ENCODE measurements at places on chromosomes 3 and 15.

GRCh38 chr3:59237121-59237520, 187.3 kb upstream of the CFAP20DC start:
- no peaks in the 10 kb centered on the region for H3K27me3 ChIP-seq
- DNase-seq = no peak
- no peak overlapping the region for H3K27ac ChIP-seq
- H3K4me3 ChIP-seq = no peak overlapping the region

GRCh38 chr15:77568973-77569728, 63.6 kb downstream of the LINGO1 start:
- H3K36me3 ChIP-seq = no peaks in the 10 kb centered on the region
- H3K27ac ChIP-seq = peak overlapping the region; percentile 48
- H3K4me3 ChIP-seq = peak overlapping the region; percentile 73
- peaks cover 53% of the 10 kb centered on the region for H3K4me1 ChIP-seq
- H3K27me3 ChIP-seq = peaks cover 3% of the 10 kb centered on the region
- no peak for DNase-seq

DNA sequence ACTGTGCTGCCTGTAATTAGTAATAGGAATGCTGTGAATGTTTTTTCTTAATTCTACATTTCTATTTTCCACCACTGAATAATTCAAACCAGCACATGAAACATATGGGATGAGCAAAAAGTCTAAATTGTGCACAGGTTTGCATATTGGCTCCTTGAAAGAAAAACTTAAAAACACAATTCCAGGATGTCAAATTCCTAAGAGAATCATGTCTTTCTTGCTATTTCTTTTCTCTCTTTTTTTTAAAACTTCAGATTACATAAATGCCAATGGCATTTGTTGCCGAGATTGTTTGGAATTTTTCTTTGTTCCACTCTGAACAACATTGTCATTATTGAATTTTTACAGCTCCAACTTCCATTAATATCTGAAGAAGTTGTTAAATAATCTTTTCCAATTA, 60.8 kb downstream of the VGLL3 start:
- no peaks in the 10 kb centered on the region for H3K27me3 ChIP-seq
- no peak overlapping the region for H3K4me3 ChIP-seq
- DNase-seq = no peak
- H3K4me1 ChIP-seq = no peaks in the 10 kb centered on the region
- H3K27ac ChIP-seq = no peak overlapping the region

DNA sequence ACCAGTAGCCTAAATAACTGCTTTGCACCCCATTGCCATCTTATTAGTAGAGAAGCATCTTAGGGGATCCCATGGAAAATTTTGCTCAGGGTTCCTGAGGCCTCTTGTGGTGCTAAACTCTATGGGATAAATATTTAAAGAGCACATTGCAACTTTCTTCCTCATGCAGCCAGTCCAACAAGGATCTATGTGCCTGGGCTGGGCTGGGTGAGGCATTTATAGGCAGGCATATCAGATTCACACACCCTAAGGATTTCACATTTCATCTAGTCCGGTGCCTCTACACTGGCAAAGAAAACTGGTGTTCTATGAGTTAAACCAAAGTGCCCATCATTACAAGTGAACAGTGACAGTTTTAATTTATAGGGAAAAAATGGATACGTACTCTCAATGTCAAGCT, 512.3 kb downstream of the EDEM1 start:
- H3K4me1 ChIP-seq = no peaks in the 10 kb centered on the region
- no peaks in the 10 kb centered on the region for H3K27me3 ChIP-seq
- DNase-seq = no peak
- no peak overlapping the region for H3K4me3 ChIP-seq

GRCh38 chr3:172965256-172965655, 175.8 kb downstream of the SPATA16 start:
- no peaks in the 10 kb centered on the region for H3K27me3 ChIP-seq
- H3K36me3 ChIP-seq = no peaks in the 10 kb centered on the region
- H3K27ac ChIP-seq = no peak overlapping the region
- DNase-seq = no peak
- H3K4me3 ChIP-seq = no peak overlapping the region

GRCh38 chr3:107813026-107813425, 277.8 kb downstream of the CD47 start:
- H3K4me3 ChIP-seq = no peak overlapping the region
- H3K27me3 ChIP-seq = no peaks in the 10 kb centered on the region
- peak overlapping the region; percentile 4 for H3K27ac ChIP-seq
- H3K36me3 ChIP-seq = peaks cover 9% of the 10 kb centered on the region

- no peak overlapping the region for H3K4me3 ChIP-seq
- no peak overlapping the region for H3K27ac ChIP-seq
- DNase-seq = no peak
- peaks cover 41% of the 10 kb centered on the region for H3K4me1 ChIP-seq
- H3K27me3 ChIP-seq = no peaks in the 10 kb centered on the region
Observed at GRCh38 chr15:85445361-85445760, 65.0 kb downstream of the AKAP13 start.

GRCh38 chr3:10485380-10485779, 20.0 kb downstream of the ATP2B2 start:
- no peak overlapping the region for H3K27ac ChIP-seq
- no peaks in the 10 kb centered on the region for H3K36me3 ChIP-seq
- DNase-seq = no peak
- no peak overlapping the region for H3K4me3 ChIP-seq
- H3K4me1 ChIP-seq = no peaks in the 10 kb centered on the region
- H3K27me3 ChIP-seq = peaks cover 9% of the 10 kb centered on the region

All from neural crest cell (in vitro differentiated cells).